Naive thymus-derived CD4-positive, alpha-beta T cell (primary cell): ENCODE measurements at places on chromosomes 12 and 14. TPM values are rescaled to one million over a fixed set of nuclear protein-coding genes. Genes with fewer than 3 reads are reported as not detected.

Gene GPR33
- total RNA-seq = not detected

Gene LGR5
- not detected for total RNA-seq

Gene GAS2L3
- 0.13 TPM for total RNA-seq

Gene LAG3
- total RNA-seq = 5.6 TPM

Gene RASSF8
- total RNA-seq = 0.64 TPM

Gene CEBPE
- 1.7 TPM for total RNA-seq

DNA sequence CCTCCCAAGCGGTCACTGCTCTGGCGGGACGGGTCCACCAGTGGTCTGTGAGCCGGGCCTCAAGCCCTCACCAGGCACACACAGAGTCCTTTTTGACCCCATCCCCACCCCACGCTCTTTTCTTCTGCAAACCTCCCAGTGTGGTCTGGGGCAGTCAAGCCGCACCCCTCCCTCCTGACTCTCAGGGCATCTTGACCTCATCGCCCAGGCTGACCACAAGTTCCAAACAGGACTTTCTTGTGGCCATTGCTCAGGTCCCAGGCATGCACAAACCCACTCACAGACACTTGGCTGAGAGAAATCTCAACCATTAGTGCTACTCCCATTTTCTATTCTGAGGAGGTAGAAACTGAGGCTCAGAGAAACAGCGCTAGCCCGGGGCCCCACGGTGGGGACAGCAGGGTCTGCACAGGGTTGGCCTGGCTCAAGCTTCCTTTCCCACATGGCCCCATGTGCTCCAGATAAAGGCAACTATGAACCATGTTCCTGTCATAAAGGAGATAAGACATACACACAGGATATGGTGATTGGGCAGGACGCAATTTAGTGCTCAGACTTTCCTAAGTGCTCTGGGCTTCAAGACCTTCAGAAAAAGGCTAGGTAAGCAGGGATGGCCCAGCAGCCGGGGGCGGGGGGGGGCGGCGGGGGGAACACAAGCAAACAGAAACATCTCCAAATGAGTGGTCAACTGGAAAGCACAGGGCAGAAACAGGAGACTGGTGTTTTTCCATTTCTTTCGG, 69.6 kb downstream of the ITPK1 start:
- no peak for DNase-seq

GRCh38 chr14:84421621-84422020, 1108.3 kb upstream of the FLRT2 start:
- DNase-seq = no peak

DNA sequence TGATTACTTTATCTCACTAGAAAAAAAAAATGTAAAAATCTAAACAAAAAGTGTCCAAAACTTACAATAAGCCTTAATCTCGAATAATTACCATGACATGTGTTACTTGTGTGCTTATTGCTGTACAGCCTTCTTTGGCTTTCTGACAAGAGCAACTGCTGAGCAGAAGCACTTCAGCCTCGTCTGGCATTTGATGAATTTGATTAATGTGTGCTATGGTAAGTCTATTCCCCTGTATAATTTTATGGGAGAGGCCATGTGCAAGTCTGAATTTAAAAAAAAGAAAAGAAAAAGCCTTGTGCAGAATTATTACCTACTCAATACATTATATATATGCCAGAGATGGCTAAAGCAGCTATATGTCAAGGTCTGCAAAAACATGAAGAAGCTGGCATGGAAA, 113.9 kb downstream of the AEBP2 start:
- no peak for DNase-seq

GRCh38 chr14:94612174-94612573, at the start of gene SERPINA3:
SERPINA3 (plus strand) TSS chr14:94612391; CDS start chr14:94614442, 2,051 bp downstream.
- DNase-seq = no peak

- DNase-seq = no peak
Measured at GRCh38 chr12:92002195-92002649, 143.4 kb downstream of the BTG1 start.

GRCh38 chr14:24475261-24475660, 32.7 kb upstream of the SDR39U1 start:
- no peak for DNase-seq

- no peak for DNase-seq
Measured at GRCh38 chr12:113276306-113276705, 55.0 kb downstream of the TPCN1 start.

- no peak for DNase-seq
Measured at GRCh38 chr12:114443607-114444421, 37.9 kb upstream of the TBX5 start.

GRCh38 chr12:16389594-16389993, 42.1 kb downstream of the MGST1 start:
- no peak for DNase-seq
